Activated CD8-positive, alpha-beta T cell treated with anti-CD3 and anti-CD28 coated beads, Interleukin-2, amount 10 ng/mL, durations not matched to agents 7 days and 5 days (primary cell): ENCODE measurements at places on chromosomes 2 and 18. TPM values are rescaled to one million over a fixed set of nuclear protein-coding genes. Genes with fewer than 3 reads are reported as not detected.

Gene C2orf78
- not detected for total RNA-seq

Gene TYMS
- 505 TPM for total RNA-seq

- H3K4me3 ChIP-seq: no peak overlapping the region
- DNase-seq: no peak
- H3K27ac ChIP-seq: no peak overlapping the region
- H3K4me1 ChIP-seq: peaks cover 12% of the 10 kb centered on the region
These were observed 59.6 kb downstream of the TPGS2 start for GRCh38 chr18:36769172-36769571.

DNA sequence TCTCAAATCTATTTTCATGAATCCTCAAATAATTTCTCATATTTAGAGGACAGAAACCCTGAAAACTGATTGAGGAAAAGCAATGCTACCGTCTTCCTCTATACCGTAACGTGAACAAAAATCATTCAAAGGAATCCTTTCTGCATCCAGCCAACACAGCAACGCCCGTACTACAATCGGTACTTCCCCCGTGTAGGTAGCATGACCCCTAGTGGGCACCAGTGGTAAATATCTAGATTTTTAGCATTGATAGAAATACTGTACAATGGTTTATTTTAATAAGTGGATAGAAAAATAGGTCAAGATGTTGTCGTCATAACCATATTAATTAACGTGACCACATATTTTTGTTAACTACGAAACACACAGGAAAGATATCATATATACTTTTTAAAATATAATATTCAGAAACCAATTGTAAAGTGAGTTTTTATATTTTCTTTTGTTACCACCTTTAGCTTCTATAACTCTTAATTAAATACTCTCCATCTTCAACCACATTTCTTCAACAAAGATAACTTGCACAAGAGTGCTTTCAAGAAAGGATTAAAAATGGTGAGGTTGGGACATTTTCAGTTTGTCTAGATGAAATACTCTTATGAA, 194.1 kb downstream of the SS18 start:
- H3K36me3 ChIP-seq: no peaks in the 10 kb centered on the region
- no peaks in the 10 kb centered on the region for H3K4me1 ChIP-seq
- peak; percentile 38 for DNase-seq
- H3K27me3 ChIP-seq: peaks cover 7% of the 10 kb centered on the region
